NCI-H187 treated with DMSO at 0.1 percent for 48 hours (cell line): ENCODE measurements at places on chromosomes 7 and 10.

DNA sequence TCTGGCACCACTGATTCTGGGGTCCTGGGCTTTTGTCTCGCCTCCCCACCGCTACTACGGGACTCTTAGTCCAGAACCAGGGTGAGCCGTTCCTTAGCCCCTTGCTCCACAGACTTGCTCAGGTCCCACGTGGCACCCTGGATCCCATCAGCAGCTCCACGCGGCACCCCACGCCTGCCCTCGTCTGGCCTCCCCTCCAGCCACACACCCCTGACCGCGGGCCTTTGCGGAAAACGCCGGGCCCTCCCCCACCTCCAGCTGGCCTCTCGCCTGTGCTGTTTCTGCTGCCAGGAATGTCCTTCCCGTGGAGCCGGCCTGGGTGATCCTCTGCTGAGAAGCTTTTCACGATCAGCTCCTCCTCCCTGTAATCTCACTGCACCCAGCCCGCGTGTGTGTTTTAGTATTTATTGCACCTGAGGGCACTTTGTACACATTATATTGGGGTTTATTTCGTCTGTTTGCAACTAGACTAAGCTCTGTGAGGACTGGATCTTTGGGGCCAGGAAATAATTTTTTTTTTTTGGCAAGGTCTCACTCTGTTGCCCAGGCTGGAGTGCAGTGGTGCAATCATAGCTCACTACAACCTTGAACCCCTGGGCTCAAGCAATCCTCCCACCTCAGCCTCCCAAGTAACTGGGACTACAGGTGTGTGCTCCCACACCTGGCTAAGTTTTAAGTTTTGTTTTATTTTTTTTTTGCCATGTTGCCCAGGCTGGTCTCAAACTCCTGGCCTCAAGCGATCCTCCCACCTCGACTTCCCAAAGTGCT is 10.5 kb upstream of the TTYH3 start:
- DNase-seq, result no peak

DNA sequence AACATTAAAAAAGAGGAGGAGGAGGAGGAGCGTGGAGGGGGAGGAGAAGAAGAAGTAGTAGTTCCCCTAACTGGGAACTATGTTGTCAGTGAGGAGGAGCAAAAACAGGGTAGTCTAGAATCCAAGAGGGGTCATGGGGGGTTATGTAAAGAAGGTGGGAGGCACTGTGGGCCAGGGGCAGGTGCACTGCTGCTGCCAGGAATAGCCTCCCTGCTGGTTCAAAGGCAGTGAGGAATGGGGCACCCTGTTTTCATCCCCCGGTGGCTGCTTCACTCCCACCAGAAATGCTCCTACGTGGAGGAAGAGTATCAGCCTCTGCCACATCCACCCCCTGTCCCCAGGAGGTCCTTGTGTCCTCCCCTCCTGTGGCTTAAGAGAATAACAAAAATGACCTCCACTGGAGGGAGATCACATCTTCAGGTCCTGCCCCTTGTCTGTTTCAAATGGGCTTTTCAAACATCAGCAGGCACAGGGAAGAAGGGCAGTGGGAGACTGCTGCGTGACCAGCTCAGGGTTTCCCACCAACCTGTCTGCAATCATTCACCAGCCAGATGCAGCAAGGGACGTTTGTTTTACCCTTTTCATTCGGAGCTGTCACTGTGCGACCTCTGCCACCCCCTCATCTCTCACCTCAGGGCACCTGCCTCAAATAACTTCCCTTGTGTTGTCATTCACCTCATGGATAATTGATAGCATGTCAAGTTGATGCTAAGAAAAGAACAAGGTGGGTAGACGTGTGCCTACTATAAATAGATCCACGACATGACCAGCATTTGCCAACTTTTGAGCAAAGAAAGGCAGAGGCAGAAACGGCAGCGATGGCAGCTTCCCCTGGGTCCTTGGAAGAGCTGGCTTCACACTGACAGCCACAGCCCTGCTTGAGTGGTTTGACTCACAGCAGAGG is 92.6 kb downstream of the DGKI start:
- DNase-seq, result no peak

GRCh38 chr10:110725801-110726630 is 81.9 kb downstream of the RBM20 start:
- no peak for DNase-seq

DNA sequence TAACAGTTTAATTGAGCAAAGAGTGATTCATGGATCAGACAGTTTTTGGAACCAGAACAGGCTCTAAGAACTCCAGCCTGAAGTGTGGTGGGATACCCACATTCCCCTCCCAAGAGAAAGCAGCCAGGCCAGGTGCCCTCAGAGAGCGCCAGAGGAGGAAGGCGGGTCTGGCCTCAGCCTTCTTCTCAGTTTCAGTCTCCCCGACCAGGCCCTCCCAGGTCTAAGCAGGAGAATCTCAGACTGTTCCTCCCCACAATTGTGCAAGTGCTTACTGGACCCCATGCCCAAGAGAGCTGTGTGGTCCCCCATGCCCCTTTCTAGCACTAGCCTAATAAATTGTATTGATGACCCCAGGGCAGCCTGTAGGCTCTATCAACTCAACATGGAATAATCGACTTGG is 25.6 kb downstream of the PPIF start:
- no peak for DNase-seq

GRCh38 chr7:24143547-24143946 is 140.4 kb upstream of the NPY start:
- no peak for DNase-seq

DNA sequence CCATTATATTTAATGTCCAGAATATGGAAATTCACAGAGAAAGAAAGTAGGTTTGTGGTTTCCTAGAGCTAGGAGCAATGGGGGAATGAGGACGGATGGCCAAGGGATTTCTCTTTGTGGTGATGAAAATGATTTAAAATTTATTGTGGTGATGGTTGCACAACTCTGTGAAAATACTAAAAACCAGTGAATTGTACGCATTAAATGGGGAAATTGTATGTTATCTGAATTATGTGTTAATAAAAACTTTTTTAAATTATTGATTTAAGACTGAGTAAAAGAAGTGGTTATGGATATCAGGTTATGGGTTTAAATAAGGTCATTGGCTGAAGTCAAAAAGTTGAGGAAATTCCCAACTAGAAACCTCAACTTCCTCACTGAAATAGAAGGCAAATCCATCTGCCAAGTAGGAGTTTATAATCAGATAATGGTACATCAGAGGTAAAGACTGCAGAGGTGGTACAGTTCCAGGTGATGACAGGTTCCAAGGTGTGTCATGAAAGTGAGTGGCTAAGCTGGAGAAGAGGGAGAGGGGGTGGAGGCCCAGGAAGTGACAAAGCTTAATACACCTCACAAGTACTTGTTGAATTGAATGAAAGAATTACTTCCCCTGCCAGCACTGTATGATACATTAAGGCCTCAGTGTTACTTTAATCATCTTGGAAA is 68.9 kb upstream of the CCDC71L start:
- DNase-seq, result no peak

- no peak for DNase-seq
Measured at GRCh38 chr7:104933022-104933421, 81.0 kb upstream of the KMT2E start.

DNA sequence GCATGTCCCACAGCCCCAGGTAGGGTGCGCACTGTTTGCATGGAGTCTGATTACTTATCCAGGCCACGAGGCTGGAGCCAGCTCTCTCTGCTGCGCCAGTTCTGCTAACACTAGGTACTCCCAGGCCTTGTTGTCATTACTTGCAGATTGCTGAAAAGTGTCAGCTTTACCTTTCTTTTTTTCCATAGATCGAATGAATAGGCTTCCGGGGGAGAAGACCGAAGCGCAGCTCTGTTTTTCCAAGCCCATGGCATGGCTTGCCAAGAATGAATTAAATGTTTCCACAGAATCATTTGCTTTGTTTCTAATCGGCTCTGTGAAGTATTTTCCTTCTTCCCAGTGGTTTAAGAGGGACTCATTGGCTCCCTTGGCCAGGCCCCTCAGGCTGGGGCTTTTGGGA is 285.8 kb downstream of the BMPER start:
- DNase-seq, result no peak

DNA sequence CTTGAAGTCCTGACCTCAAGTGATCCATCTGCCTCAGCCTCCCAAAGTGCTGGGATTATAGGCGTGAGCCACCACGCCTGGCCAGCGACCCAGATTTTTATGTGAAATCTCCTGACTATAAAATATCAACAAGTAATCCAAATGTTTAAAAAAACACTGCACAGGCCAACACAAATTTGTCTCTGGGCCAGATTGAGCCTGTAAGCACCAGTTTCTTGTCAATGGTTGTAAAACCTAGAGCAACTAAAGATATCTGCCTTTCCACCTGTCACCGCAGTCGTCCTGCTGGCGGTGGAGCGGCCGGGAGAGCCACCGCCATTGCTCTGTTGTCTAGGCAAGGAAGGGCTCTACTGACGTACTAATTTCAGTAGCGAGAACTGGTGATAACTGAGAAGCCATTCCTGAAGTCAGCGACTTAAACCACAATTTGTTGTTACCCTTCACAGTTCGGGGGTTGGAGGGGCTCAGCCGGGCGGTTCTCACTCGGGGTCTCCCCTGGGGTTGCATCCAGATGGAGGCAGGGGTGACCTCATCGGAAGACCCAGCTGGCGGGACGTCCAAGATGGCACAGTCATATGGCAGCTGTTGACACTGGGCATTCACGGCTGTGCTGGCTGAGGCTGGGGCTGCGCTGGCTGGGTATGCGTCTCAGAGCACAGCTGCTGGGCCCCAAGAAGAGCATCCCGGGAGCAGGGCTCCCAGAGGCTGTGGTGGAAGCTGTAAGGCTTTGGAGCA is 55.2 kb upstream of the PDGFA start:
- DNase-seq, result no peak

- DNase-seq, result no peak
Measured at GRCh38 chr7:148436571-148436970, 154.0 kb upstream of the C7orf33 start.

DNA sequence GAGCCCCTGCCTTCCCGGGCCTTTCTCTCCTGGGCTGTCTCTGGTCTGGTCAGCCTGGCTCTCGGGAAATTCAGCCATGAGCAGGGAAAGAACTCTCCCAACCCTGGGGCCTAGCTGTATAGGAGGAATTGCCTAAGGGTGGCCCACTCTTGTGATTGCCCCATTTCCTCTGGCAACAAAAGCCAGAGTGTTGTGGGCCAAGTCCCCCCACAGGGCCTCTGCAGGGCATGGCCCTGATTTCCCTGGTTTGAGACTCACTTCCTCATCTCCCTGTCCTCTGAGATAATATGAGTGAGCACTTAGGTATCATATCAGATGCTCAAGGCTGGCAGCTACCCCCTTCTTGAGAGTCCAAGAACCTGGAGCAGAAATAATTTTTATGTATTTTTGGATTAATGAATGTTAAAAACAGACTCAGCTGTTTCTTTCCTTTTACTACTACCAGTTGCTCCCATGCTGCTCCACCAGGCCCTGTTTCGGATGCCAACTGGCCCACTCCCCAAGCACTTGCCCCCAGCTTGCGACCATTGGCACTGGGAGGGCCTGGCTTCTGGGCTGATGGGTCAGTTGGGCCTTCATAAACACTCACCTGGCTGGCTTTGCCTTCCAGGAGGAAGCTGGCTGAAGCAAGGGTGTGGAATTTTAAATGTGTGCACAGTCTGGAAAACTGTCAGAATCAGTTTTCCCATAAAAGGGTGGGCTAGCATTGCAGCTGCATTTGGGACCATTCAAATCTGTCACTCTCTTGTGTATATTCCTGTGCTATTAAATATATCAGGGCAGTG is 11.4 kb downstream of the IRF5 start:
- no peak for DNase-seq

DNA sequence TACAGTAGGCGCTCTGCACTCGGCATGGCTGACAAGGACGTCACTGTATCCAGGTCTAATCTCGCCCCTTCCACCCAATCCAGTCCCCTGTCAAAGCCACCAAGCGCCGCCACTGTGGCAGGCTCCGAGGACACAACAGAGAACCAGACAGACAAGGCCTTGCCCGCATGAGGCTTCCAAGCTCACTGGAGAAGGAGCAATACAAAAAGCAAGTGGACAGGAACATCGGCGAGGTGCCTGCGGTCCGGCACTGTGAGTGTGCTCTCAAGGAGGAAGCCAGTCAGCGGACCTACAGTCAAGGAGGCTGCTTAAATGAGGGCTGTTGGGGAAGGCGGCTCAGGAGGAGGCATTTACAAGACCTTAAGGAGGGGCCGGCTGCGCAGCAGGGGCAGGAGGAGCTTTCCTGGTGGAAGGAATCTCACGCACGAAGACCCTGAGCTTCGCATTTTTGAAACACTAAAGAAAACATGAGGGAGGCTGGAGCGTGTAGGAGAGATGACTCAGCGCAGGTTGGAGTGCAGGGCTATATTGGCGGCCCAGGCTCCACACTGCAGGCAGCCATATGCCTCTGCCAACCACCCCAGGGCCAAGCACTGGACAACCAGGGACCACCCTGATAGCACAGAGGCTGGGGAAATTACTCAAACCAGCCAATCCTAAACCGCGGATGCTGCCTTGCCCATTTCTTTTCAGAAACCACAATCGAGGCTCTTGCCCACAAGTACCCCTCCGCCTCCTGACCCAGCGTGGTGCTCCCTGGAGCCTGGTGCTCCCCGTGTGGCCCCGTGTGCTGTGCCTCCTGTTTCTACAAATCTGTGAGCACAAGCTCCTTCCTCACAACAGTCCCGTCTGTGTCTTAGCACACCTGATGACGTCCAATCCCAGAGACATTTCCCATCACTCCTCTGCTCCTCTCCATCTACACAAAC is 28.9 kb downstream of the GNA12 start:
- DNase-seq, result no peak

GRCh38 chr7:130433301-130433700 is 7.5 kb downstream of the CEP41 start:
- no peak for DNase-seq

- DNase-seq, result no peak
Measured at GRCh38 chr10:116787893-116788665, 45.7 kb upstream of the HSPA12A start.

GRCh38 chr7:38383281-38383680 is 109.8 kb upstream of the TARP start:
- no peak for DNase-seq

- DNase-seq, result peak; percentile 27
Measured at GRCh38 chr7:95469848-95470247, 15.9 kb upstream of the ASB4 start.

- DNase-seq, result no peak
Measured at GRCh38 chr10:91976317-91977051, 52.9 kb downstream of the BTAF1 start.

GRCh38 chr10:9198611-9199010 is 1144.1 kb downstream of the GATA3 start:
- no peak for DNase-seq

GRCh38 chr10:124171561-124171960 is 78.2 kb upstream of the CHST15 start:
- no peak for DNase-seq

- DNase-seq, result no peak
Measured at GRCh38 chr7:22002726-22003125, 57.0 kb upstream of the CDCA7L start.

DNA sequence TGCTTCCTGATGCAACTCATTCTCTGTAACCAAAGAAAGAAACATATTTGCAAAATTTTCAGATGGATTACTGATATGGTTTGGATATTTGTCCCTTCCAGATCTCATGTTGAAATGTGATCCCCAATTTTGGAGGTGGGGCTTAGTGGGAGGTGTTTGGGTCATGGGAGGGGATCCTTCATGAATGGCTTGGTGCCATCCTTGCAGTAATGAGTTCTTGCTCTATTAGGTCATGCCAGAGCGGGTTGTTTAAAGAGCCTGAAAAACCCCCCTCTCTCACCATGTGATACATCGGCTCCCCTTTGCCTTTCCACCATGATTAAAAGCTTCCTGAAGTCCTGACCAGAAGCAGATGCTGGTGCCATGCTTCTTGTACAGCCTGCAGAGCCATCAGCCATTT is 43.8 kb upstream of the PRKG1 start:
- no peak for DNase-seq

- no peak for DNase-seq
Measured at GRCh38 chr10:97572214-97572989, at the start of gene ANKRD2. TSS of gene ANKRD2 (plus strand) at chr10:97572779. CDS start at chr10:97572789, 10 bp downstream.
